Nephron progenitor cell (in vitro differentiated cells): ENCODE measurements at places on chromosomes 4 and X.
A peak's percentile ranks its signal among the peaks of the same experiment; 100 is the strongest.

DNA sequence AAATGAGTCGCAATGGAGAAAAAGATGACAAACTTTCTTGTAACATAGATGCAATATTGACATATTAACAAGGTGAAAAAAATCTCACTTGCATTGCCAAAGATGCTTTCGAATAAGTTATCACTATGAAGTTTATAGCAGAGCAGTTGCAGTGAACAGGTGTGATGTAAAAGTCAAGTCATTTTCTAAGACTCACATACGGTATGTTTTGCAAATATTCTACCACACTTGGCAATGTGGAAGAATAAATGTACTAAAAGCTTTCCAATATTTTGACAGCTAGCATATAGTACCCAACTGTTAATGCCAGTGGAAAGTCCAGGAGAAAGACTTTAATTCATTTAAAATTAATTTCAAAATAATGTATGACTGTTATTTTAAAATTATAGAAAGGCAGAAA, 76.5 kb downstream of the GALNTL6 start:
- DNase-seq = no peak

DNA sequence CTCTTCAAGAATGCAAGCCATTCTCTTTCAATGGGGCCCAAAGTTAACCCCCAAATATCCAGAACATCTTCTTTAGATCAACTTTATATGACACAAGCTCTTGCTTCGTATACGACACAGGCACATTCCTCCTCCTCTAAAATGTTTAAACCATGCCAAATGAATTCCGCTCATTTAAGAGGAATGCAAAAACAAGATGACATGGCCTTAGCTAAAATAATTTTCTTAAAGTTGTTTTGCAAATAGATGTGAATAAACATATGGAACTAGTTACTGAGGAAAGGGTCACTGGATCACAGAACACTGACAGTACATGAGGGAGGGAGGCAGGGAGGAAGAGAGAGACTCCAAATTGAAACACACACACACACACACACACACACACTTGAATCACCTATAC, 97.4 kb downstream of the RASL11B start:
- DNase-seq = no peak

GRCh38 chr4:133095591-133095990, 53.5 kb upstream of the PCDH10 start:
- DNase-seq = no peak

DNA sequence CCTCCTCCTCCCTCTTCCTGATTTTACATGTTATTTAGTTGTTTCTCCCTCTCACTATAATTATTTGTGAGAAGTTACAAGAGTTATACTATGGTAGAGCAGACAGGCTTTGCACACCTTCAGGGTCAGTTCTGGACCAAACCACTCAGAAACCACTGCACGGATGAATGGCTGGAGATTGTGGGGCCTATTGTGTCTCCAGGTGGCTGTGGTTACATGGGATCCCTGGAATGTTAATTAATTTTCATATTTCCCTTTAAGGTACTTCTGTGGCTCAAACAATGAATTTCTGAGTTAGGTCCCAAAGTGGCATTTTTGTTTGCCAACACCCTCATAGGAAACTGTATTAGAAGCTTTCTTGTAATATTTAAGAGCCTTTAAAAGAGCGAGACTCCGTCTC, 151.9 kb downstream of the BMPR1B start:
- no peak for DNase-seq

- DNase-seq = no peak
These were observed 35.1 kb upstream of the GRID2 start for GRCh38 chr4:92268642-92269041.

GRCh38 chr4:75484190-75484589, 30.0 kb downstream of the RCHY1 start:
- DNase-seq = no peak

DNA sequence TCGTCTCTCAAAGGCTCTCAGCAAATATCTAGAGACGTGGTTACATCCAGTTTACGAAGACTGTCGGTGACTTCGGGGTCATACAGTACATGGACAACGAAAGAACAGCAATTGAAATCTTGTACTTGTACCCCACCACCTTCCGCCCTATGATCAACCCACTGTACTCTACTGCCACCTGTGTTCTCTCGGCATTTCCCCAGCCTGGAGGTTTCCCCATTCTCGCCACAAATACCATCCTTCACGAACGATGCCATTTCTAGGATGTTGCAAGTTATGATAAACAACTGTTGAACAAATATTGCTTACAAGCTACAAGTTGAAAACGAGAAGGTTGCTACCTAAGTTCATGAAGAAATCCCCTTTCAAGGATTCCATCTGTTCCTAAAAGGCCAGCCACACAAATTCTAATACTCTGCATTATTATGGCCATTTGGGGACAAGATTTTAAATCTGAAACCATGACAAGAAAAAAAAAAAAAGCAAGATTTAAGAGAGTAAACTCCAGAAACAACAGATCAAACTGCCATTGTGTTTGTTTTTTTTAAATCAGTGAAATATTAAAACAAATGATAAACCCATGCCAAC, 1.6 kb downstream of the APBB2 start:
- no peak for DNase-seq

DNA sequence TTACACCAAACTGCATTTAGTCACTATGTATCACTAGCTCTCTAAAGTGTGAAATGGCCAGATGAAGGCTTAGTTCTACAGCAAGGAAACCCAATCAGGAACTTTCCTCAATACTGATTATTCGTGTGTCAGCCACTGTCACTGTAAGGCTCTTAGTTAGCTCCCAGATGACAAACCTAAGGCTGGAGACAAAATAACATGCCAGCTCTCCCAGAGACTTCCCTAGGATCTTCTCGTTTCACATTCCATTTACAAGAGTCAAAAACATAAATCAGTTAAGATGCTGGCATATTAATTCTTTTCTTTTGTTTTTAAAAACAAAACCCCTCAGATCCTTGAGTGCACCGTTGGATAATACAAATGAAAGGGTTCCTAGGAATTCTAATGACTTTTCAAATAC, 88.2 kb upstream of the TFDP3 start:
- no peak for DNase-seq

DNA sequence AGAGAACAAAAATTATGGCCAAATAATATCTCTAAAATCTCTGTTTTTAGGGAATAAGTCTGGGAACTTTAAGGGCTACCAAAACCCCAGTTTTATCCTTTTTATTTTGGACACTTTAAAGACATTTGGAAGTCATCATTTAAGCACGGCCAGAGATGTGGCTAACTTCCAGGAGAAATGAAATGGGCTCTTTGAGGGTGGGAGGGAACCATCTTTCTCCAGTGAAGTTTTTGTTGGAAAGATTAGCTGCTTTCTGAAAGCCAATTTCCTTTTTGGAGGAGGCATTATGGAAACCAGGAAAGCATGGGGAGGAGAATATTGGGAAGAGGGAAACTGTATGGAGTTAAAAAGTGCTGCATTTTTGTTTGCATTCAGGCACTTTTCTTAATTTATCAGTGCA, 4.8 kb downstream of the VSIG1 start:
- no peak for DNase-seq

DNA sequence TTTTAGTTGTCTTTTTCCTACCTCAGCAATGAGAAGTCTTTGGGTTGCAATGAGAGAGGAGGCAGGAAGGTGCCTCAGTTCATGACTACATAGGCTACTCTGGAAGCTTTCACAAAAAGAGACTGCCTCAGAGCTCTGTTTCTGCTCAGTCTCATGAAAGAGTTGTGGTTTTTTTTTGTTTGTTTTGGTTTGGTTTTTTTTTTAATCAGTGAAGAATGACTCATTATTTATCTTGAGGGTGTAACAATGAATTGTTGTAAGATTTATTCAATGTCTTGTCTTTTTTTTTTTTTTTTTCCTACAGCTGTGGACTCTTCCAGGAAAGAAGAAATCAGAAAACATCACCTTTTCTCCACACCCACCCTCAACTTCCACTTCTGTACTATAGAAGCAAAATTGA, 67.5 kb upstream of the CXCL13 start:
- no peak for DNase-seq

- DNase-seq = no peak
These were observed 3.5 kb downstream of the SOX3 start for GRCh38 chrX:140501321-140501720.

GRCh38 chr4:169810325-169811323, 52.9 kb upstream of the HPF1 start:
- DNase-seq = peak; percentile 30

DNA sequence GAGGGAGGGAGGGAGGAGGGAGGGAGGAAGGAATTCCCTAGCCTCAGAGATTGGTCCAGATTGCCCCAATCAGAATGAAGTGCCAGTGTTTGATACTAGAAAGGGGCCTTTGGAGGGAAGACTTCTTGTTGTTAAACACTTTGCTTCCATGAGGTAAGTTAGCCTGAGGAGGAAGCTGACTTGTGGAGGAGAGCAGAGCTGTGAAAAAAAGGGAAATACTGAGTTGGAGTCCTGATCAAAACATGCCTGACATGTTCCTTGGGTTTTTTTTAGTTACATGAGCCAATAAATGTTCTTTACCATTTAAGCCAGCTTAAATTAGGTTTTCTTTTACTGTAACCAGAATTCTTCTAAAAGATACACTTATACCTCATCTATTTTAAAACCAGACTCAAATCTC, 57.6 kb downstream of the GSX2 start:
- DNase-seq = no peak

DNA sequence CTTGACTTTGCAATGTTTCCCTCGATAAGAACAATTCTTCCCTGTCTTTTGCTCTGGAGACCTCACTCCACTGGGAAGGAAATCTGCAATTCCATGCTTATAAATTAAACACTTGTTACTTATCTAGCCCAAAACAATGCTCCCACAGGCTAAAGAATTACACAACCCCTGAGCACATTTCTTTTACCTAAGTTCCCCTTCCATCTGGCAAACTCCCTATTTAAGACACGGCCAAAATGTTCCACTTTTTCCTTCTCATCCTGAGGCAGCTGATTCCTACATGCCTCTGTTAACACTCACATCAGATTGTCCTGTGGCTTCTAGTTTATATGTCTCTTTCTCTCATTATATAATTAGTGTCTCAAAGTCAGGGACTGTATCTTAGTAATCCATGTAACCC, 211.7 kb downstream of the COX18 start:
- no peak for DNase-seq

- DNase-seq = no peak
These were observed 15.8 kb upstream of the UBE2K start for GRCh38 chr4:39682138-39682537.

DNA sequence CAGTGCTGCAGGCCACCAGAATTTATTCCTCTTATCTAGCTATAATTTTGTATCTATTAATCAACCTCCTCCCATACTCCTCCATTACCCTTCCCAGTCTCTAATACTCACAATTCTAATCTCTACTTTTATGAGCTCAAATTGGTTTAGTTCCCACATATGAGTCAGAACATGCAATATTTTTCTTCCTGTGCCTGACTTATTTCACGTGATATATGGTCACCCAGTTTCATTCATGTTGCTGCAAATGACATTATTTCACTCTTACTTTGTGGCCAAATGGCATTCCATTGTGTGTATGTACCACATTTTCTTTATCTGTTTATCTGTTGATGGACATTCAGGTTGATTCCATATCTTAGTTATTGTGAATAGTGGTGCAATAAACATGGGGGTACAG, 483.5 kb downstream of the ACTRT1 start:
- no peak for DNase-seq

- DNase-seq = no peak
These were observed 1752.0 kb upstream of the TENM3 start for GRCh38 chr4:180491210-180491609.

DNA sequence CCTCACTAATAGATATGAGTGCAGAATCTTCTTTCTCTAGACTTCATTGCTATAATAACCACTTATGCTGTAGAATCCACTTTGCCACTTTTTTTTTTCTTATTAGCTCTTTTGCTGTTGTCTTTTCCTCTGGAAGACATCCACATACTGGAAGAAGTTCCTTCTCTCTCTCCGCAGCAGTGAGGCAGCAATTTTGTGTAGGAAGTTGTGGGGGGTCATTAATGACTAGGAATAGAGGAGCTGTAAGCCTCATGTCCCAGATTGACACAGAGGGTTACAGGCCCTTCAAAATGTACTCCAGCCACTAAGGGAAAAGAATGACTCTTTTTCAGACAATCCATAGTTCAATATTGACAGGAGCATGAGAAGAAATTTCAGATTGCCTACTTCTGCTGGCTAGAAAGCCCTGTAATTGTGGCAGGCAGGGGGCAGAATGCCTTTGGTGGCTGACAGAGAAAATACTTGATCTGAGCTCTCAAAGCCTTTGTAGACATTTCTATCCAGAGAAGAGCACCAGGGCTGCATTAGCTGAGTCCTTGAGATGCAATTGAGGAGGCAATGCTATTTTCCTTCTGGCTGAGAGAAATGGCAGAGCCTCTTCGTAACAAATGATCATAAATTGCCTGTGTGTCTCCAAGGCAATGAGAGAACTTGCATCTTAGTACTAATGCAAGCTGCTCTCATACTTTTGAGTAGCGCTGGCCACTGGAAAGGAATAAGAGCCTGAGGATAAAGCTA, 856.2 kb downstream of the STIM2 start:
- DNase-seq = no peak

DNA sequence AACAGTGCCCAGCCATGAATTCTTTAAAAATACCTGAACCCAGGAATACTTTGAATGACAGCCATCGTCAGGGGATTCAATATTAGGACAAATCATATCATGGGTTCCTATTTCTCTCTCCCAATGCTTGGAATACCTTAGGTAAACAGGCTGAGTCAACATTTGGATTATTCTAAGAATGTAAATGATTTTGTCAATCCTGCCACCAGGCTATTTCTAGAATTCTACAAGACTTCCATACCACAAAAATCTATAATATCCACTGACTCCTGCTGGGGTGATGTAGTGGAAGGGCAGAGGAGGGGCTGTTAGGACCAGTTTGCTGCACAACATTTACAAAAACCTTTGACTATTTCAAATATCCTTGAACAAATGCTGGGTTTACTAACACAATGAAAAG, 65.2 kb downstream of the IGFBP7 start:
- DNase-seq = no peak

DNA sequence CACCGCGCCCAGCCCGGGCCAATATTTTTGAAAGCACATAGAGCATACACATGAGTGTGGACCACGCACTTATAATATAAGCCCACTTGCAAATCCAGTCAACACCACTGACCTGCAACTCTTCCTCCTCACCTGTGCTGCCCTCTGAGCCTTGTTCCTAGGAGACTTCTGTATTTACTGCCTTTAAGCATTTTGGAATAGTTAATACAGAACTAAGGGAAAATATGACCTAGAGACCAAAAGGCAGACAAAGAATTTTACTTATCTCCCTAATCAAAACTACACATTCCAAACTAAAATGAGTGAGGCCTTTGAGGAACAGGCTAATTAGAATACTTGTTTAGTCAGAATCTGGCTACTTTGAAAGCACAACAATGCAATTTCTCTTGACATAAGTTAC, 89.1 kb downstream of the RELL1 start:
- DNase-seq = no peak

- no peak for DNase-seq
These were observed 136.1 kb upstream of the MID1 start for GRCh38 chrX:10756441-10756840.
